ENCODE measurements at places on chromosomes 11 and 22.
A peak's percentile ranks its signal among the peaks of the same experiment; 100 is the strongest.

DNA sequence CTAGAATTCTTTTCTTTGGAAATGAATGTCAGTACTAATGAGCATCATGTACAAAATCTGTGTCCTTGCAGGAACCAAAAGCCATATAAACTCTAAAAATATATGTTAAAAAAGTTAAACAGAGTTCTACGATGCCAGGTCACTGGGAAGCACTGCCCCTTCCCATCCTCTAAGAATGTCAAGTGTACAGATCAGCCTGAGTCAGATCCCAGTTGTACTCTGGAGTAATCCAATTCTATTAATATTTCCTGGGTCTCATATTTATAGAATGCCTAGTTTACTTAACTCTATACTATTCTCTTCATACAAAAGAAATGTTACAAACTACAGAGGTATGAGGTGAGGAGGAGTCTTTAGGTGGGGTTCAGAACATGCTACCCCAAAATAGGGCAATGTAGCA lies 460.1 kb downstream of the DLG2 start:
- peak; percentile 1 for DNase-seq

- no peak for DNase-seq
These were observed 47.1 kb upstream of the PRODH start for GRCh38 chr22:18983120-18983651.

DNA sequence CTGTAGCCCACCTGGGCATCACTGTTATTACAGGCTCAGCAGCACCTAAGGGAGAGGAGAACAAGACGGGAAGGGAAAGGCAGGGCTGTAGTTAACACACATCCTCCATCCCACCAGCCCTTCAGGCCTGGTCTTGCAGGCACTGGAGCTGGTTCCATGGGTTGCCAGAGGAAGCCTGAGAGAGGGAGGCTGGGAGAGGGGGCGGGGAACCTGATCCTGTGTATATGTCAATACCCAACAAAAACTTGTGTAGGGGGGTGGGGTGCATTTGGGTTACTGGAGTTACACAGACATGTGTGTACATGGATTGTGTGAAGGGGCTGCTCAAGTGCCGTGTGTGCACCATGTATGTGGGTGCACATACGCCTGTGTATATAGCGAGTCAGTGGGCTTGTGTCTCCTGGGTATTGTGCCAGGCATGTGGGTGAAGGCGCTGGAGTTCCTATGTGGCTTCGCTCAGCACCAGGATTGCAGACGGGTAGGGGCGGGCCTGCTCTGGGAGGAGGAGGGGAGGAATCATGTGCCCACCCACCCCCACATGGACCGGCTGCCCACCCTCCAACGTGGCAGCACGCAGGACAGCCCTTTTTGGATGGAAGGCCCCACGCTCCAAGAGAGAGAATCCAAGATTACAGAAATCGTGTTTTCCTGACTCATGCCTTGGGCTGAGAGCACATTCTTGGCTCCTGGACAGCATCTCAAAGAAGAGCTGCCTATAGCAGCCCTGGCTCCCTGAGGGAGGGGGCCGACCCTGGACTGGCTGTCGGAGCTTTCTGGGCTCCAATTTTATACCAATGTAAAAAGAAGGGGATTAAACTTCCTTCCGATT lies 4.2 kb upstream of the SERPINH1 start:
- DNase-seq = peak; percentile 95

DNA sequence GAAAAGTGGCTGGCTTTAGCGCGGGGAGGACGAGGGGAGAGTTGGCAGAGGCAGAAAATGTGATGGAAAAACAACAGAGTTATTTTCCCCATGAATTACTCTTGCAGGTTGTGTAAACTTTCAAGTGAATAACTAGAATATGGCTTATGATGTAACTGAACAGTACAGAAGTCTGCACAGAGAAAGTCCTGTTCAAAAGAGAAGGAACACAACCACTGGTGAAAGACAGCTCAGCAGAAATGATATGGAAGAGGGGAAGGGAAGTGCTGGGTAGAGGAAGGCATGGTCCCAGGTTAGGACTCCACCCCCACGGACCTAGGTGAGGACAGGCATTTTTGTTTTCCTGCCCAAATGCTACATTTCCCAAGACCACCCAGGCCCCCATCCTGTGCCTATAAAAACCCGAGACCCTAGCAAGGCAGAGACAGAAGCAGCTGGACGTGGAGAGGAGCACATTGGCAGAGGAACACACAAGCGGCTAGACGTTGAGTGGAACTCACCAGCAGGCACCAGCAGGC lies 77.7 kb downstream of the MAML2 start:
- no peak for DNase-seq

GRCh38 chr22:36125994-36126531 lies 34.5 kb downstream of the APOL3 start:
- DNase-seq = no peak

DNA sequence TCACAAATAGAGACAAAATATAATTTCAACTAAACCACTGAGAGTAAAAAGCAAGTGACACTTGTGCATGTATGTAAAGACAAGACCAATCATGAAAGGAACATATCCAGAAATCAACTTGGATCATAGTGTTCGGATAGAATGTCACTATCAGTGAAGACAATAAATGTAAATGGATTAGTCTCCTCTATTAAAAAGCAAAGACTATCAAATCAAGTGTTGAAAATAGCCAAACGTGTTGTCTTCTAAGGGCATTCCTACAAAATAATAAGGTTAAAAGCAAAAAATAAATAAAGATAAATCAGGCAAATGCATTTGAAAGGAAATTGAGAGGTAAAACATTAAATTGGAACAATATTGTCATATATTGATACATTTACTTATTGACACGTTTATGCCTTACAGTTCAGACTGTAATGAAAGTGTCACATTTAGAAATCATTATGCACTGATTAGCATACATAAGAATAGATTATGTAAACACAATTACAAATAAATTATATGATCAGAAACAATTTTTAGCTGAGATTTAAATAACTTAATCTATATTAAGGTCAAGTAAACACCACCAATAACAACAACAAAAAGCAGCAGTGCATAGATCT lies 1100.1 kb downstream of the BRD1 start:
- no peak for DNase-seq

DNA sequence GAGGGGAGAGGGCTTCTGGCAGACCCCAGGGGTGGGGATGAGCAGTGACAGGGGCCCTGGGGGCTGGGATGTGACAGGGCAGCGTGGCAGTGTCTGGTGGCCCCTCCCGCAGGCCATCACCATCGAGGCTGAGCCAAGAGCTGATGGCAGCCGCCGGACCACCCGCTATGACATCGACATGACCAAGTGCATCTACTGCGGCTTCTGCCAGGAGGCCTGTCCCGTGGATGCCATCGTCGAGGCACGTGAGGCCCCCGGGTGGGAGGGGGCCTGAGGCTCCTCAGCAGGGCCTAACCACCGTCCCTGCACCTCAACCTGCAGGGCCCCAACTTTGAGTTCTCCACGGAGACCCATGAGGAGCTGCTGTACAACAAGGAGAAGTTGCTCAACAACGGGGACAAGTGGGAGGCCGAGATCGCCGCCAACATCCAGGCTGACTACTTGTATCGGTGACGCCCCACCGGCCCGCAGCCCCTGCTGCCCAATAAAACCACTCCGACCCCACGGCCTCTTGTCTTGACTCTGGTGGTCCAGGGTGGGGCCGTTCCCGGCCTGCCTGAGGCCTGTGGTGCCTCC lies 2.6 kb upstream of the TCIRG1 start:
- no peak for DNase-seq

- peak; percentile 99 for DNase-seq
These were observed 7.5 kb downstream of the TMEM138 start for GRCh38 chr11:61369372-61370348.

DNA sequence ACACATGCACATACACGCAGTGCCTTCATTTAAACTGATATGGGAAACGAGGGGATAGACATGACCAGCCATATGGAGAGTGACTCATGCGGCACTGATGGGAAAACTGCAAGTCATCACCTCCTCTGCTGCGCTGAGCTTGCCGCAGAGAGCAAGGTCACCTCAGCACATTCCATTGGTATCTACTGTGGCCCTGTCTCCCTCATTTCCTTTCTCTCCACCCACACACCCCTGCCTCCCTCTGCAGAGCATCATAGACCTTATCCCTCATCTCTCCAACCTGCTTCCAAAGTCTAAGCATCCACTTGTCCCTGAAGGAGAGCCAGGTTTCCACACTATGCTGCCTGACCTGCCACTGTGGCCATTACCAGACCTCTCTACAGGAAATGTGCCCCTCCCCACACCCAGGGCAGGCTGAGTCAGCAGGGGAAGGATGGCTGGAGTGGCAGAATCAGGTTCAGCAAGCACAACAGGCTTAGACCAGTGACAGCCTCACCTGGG lies 116.9 kb upstream of the SNX19 start:
- DNase-seq = peak; percentile 99

GRCh38 chr11:35003658-35004057 lies 87.2 kb downstream of the PDHX start:
- DNase-seq = peak; percentile 24

- DNase-seq = no peak
These were observed 13.3 kb downstream of the NNMT start for GRCh38 chr11:114309517-114309916.

GRCh38 chr11:33912405-33913361 lies 20.8 kb upstream of the LMO2 start:
- DNase-seq = peak; percentile 90

DNA sequence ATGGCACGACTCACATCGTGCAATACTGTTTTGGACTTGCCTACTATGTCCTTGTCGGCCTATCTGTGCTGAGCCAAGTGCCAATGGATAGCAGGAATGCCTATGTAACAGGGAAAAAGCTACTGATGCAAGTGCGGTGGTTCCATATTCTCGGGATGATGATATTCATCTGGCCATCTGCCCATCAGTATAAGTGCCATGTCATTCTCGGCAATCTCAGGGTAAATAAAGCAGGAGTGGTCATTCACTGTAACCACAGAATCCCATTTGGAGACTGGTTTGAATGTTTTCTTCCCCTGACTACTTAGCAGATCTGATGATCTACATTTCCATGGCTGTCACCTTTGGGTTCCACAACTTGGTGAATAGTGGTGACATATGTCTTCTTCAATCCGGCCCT lies 20.1 kb downstream of the OOSP3 start:
- no peak for DNase-seq

DNA sequence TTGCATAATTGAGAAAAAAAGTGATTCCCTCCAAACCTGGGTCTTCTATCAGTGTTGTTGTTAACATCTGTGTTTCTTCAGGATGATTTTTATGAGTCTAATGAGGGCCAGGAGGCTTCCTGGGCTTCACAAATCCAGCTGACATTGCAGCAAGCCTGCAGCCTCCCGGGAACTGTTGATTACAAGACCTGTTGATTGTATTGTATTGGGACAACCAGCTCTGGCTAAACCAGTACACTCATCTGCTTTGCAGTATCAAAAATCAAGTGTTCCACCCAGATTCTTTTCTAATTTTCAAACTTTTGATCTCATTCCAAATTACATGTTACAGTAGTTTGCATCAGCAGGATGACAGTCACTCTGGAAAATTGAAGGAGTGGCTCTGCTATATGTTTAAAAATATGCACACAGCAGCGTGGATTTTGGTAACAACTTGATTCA lies 16.1 kb upstream of the PRSS23 start:
- peak; percentile 49 for DNase-seq

GRCh38 chr22:22728382-22728781 lies 84.0 kb downstream of the GGTLC2 start:
- no peak for DNase-seq

DNA sequence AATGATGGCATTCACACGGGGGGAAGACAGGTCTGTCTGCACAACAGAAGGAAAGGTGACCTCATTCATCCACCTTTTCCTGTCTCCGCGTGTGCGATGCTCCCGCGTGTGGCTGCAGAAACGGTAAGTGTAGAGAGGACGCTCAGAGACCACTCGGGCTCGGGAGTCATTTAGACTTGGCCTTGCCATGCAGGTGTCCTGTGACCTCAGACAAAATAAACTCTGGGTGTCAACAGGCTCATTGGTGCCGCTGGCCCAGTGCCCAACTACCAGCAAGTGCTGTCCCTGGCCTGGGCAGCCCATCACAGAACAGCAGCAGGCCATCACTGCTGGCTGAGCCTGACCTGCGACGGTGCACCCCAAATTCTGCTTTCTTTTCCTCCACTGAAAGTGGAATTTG lies 48.1 kb upstream of the ARFGAP3 start:
- no peak for DNase-seq

DNA sequence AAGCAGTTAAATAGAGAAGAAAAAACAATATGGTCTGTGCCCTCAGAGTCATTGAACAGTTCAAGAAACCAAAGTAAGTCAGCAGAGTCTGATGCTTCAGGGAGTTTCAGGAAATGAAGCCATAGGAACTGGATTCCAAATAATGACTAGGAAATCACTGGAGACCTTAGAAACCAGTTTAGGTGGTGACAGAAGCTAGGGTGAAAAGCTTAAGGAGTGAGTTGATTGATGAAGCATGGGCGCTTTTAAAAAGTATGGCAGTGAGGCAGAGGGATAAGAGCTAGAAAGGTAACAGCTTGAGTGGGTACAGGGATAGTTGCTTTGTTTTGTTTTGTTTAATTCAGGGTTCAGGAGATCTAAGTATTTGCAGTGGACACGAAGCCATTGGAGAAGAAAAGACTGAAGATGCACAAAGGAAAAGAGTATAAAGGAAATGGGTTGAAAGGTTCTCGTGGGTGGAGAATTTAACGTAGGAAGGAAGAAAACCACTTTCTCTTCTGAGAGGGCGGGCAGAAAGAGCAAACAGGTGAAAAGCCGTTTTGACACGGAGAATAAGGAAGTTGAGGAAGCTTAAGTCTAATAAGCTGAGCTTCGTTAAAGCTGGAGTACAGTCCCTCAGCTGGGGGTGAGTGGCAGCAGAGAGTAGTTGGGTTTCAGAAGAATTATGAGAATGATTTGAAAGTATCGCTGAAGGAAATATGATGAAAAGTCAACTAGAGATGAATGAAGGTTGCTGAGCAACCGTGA lies 14.8 kb downstream of the SGSM3 start:
- DNase-seq = no peak

DNA sequence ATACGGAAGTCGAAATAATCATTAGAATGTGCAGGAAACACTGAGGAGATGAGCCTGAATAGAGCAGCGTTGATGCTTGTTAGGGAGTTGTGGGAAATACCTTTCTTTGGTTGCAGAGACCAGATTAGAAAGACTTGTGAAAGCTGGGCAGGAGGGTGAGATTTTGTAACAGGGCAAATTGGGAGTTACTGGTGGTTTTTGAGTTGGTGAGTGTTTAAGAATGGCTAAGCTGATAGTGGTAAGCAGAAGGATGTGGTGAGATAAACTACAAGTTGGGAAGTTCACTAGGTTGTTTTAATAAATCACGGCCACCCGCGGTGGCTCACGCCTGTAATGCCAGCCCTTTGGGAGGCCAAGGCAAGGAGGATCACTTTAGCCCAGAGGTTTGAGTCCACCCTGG lies 34.4 kb downstream of the MCAM start:
- no peak for DNase-seq

Data from IMR-90 (cell line).